Natural killer cell treated with Interleukin-12 subunit alpha and Interleukin-12 subunit beta and Interleukin-15 and Interleukin-18, amount 100 ng/mL, for 72 hours (primary cell): ENCODE measurements at places on chromosomes 7 and 10. TPM values are rescaled to one million over a fixed set of nuclear protein-coding genes. Genes with fewer than 3 reads are reported as not detected.

Gene CCL26
- not detected for total RNA-seq

DNA sequence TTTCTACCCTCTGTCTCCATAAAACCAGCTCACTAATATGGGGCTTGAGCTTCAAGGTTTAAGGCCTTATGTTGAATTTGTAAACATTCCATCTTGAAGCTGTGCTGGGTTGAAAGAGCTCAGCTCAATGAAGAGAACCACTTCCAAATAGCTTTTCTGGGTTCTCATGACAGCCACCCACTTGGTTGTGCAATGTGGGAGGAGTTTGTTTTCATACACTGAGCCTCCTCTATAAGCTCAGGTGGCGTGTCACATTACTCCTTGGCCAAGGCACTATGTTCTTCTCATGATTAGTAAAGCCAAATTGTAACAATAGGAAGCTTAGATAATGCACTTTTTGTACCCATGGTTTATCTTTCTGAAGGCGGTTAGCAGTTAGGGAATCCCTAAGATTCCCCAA is 265.6 kb downstream of the PTEN start:
- DNase-seq = no peak

- DNase-seq = no peak
These were observed 45.0 kb upstream of the ANLN start for GRCh38 chr7:36344622-36345021.

- DNase-seq = no peak
These were observed 30.7 kb downstream of the COA1 start for GRCh38 chr7:43698460-43699255.
